ENCODE measurements at places on chromosomes 2 and 18.

DNA sequence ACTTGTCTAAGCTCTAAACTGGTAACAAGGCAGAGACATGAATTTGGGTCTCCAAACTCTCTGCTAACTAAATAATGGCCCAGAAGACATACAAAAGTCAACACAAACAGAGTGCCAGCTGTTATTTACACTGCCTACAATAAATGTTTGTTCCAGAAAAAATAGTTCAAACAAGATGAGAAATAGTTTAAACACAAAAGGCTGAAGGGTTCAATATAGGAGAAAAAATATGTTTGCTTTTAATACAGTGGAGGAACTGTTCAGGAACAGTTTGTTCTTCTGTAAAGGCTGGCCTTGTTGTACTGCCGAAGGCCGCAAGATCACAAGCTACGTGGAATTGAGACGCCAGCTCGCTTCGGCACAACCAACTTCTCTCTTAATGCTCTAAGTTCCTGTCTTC lies 74.6 kb downstream of the AFF3 start:
- no peak for DNase-seq

- DNase-seq: no peak
Observed at GRCh38 chr2:170554278-170554955, 160.7 kb upstream of the SP5 start.

GRCh38 chr2:140186313-140186712 lies 1406.1 kb upstream of the NXPH2 start:
- DNase-seq: no peak

- no peak for DNase-seq
Observed at GRCh38 chr2:35033748-35034147, 1321.8 kb upstream of the CRIM1 start.

DNA sequence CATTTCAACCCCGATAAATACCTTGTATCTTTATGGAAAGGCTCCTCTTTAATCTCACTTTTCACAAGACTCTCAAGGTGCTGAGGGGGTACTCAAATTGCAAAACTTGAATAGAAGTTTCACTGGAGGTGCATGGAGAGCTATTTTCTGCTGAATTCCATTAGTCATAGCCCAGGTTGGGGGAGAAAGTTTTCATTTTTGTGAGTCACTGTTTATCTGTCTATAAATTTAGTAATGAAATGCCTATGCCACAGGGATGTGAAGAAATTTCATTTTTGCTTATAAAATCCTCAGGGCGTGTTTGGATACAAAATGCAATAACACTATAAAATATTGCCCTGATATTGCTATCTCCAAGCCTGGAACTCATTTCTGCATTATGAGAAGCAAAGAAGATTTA lies 346.3 kb downstream of the LRATD1 start:
- no peak for DNase-seq

DNA sequence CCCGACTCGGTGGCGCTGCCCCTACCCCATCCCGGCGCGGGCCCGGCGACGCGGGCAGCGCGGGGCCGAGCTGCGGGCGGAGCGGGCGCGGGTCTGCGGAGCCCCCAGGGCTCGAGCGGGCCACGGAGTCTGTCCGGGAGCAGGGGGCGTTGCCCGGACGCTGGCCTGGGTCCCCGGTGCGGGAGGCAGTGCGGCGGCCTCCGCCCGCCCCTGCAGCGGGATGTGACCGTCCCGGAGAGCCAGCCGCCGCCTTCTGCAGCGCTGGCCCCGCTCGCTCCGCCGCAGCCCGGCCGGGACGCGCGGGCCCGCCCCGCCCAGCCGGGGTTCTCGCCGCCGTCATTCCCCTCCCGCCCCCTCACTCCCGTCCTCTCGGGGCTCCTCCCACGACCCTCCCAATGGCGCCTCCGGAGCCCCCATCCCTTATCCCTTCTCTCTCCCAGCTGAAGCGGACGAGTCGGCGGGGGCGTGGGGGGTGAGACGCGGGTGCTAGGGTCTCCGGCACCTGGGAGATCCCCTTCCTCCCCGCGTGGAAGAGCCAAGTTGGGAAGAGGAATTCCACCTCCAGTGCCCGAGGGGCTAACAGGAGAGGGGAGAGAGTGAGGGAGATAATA lies at the start of gene FNDC4:
Gene FNDC4 (minus strand): TSS at position 257 of the 611 bp plus-strand sequence. CDS start 521 bp downstream, outside the sequence.
- DNase-seq: no peak

GRCh38 chr18:32243358-32243757 lies 53.5 kb downstream of the MEP1B start:
- no peak for DNase-seq

DNA sequence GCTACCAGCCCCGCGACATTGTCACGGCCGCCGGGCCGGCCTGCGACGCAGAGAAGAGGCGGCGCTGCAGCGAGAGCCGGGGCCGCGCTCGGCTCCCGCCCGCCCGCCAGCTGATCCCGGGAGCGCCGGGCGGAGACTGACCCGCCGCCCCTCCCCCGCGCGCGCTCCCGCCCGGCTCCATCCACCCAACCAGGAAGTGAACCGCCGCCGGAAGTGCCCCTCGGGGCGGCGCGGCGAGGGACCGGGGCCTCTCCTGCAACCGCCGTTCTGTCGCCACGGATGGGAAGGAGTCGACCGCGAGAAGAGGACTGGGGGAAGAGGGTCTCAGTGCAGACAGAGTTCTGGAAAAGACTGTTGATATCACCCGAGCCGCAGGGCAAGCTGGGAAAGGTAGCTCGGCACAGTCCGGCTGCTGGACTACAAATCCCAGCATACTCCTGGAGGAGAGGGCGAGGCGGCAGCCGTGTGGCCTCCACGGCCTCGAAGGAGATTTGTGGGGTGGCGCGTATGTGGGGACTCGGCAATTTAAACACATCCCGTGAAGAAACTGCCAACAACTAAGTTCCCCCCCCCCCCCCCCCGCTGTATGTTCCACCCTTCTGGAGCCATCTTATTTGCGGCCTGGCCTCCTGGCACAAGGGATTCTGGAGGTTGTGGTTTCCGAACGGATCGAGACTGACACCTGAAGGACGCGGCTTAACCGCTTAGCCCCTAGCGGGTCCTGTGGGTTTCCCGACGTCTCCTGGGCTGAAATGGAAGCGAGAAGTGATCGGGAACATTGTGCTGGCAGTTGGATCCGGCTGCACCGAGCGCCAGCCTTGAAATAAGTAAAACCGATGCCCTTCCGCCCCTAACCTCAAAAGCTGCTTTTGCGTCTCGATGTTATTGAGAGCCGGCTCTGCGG lies at the start of gene AAK1:
Gene AAK1 (minus strand): TSS at position 138 of the 904 bp plus-strand sequence. CDS start 699 bp downstream, outside the sequence.
- peak; percentile 88 for DNase-seq

DNA sequence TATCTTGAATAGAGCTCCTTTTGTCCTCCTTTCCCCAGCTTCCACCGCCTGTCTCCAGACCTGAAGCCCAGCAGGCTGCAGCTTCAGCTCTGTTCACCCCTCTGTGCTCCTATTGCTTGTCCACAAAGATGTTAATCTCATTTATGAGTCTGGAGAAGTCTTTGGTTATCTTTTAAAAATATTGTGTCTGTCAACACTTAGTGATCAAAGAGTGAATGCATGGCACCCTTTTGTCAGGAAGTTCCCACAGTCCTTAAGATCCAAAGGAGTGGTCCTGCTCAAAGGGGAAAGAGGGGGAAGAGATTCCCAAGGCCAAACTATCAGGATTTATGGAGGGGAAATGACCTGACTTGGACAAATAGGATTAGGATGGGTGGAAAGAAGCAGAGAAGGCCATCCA lies 118.9 kb downstream of the ACAA2 start:
- DNase-seq: no peak

GRCh38 chr18:58169472-58169871 lies 125.4 kb downstream of the NEDD4L start:
- DNase-seq: no peak

DNA sequence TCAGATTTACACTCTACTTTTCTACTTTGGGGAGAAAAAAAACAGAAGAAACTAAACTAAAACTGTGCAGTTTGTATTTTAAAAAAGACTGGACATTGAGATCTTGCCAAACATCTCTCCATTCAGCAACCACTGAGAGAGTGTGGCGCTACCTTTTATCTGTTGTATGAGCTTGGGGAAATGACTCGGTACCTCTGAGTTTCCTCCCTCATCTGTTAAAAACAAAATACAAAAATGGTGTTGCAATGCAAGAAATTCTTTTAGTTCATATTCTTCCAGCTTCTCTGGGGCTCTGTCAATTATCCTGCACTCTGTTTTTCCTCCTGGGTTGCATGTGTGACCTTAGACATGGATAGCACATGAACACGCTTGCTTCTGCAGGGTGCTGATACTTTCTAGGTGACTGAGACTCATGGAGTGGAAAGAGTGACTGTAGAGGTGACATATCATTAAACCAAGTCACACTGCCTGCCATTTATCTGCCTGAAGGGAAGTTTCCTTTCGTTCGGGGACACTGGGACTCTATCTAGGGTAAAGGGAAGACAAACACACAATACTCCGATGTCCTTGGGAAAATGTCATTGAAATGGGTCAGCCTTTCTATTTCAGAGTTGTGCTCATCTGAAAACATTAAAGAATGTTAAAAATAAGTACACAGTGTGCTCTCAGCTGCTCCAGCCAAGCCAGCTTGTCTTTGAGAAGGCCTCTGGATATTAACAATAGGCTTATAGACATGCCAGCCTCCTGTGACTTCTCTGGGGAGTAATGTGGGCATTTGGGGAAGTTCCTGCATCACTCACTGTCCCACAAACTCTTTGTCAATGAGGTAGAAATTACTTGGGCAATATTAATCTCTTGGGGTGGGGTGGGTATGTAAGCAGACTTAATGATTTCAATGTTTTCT lies 91.4 kb downstream of the TRIB2 start:
- DNase-seq: no peak

- DNase-seq: no peak
Observed at GRCh38 chr2:163647300-163647699, 88.5 kb downstream of the FIGN start.

- DNase-seq: no peak
Observed at GRCh38 chr2:201768918-201769317, 11.8 kb downstream of the ALS2 start.

GRCh38 chr18:13394801-13395200 lies 176.2 kb downstream of the LDLRAD4 start:
- DNase-seq: no peak

DNA sequence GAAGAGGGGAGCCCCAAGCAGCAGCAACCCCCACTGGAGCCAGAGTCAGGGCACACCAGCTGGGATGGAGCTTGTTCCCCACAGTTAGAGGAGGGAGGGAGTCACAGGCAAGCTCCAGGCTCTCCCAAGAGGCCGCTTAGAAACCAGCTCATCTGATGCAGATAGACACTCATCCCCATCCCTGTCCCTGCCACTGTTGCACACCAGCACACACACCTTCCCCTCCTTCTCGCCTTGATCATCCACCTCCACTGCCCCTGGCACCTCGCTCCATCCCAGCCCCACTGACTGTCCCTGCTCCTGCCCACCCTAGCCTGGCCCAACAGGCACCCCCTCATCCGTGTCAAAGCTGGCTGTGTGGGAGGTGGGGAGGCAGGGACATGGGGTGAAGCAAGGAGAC lies 1.5 kb upstream of the RUFY4 start:
- DNase-seq: no peak

- DNase-seq: no peak
Observed at GRCh38 chr18:67131498-67131897, 385.0 kb downstream of the DSEL start.

DNA sequence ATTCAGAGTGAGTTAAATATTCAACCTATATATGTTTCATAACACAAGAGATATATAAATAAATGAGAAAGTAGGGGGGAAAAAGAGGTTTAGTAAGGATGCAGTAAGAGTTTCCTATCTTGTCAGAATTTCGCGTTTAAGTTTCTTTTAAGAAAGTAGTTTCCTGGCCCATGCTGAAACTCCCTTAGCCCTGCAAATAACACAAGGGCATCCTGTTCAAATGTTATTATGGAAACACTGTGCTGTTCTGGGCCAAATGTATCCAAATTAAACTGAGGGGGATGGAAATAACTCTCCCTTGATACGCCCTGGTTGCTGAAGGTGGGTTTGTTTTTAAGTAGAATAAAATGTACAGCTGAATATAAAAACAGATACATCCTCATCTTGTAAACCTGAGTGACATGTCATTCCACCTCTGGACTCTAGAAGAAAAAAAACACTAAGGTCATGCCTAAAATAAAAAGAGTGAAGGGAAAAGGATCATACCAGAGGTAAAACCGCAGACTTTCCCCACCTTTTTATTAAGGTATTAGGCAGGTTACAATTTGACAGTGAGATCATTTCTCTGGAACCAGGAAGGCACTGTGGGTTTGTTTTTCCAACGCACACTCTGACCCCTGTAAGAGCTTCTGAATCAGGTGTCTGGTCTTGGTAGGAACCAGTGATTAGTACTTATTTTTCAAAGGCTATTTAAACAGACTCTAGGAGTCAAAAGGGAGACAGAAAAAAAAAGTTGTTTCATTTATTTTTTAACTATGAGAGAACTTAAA lies 16.7 kb downstream of the BCL2 start:
- no peak for DNase-seq

- no peak for DNase-seq
Observed at GRCh38 chr2:6730003-6730402, 135.7 kb downstream of the CMPK2 start.

GRCh38 chr18:13120983-13121441 lies 97.5 kb upstream of the LDLRAD4 start:
- DNase-seq: no peak

DNA sequence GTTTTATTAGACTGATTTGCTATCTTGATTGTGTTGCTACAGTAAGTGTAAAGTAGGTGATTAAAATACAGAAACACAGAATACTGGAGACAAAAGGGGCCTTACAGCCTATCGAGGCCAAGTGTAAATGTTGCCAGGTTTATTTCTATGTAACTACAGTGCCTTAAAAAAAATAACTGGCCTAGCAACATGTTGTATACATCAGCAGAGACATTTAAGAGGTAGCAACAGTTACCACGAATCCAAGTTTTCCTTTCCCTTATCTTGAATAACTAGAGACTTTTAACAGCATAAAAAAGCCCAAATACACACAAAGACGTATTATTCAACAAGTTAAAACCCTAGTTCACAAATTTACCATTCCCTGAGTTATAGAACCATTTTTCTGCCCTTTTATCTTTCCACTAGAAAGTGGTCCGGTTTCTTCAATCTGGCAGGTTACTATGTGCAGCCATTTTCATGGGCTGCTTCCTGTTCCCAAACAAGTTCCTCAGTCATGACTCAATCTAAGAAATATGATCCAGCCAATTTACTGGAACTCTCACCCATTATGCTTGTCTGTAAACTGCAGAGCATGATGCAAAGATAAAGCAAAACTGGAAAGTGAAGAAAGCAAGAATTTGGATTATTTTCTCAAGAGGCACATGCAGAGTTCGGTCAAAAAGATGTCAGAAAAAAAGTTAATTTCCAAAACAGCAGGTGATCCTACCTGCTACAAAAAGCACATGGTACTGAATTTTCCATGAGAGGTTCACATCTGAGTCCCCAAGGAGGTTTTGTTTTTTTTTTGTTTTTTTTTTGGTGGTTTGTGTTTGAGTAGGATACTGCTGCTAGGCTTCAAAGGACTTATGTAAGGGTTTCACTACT lies 22.2 kb downstream of the NFE2L2 start:
- DNase-seq: peak; percentile 14

GRCh38 chr2:11411768-11412448 lies 54.1 kb downstream of the E2F6 start:
- no peak for DNase-seq

DNA sequence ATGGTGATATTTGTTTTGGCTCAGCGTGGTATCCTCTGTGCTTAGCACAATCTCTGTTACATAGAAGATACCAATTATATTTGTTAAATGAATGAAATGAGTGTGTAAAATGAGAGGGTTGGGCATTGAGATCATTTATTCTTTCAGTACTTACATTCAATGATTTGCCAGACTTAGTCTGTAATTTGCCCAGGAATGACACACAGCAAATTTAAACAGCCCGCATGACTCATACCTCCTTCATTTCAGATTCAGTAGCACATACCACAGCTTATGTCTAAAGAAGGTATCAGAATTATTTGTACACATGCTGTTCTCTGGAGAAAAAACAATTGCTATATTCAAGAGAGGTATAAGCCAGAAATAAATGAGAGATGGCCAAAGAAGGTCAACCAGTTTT lies 37.0 kb downstream of the KLHL14 start:
- no peak for DNase-seq

- DNase-seq: no peak
Observed at GRCh38 chr18:24559526-24559925, 99.1 kb downstream of the HRH4 start.
